MG63 (cell line): ENCODE measurements at places on chromosomes 11 and 22. TPM values are rescaled to one million over a fixed set of nuclear protein-coding genes. Genes with fewer than 3 reads are reported as not detected.

DNA sequence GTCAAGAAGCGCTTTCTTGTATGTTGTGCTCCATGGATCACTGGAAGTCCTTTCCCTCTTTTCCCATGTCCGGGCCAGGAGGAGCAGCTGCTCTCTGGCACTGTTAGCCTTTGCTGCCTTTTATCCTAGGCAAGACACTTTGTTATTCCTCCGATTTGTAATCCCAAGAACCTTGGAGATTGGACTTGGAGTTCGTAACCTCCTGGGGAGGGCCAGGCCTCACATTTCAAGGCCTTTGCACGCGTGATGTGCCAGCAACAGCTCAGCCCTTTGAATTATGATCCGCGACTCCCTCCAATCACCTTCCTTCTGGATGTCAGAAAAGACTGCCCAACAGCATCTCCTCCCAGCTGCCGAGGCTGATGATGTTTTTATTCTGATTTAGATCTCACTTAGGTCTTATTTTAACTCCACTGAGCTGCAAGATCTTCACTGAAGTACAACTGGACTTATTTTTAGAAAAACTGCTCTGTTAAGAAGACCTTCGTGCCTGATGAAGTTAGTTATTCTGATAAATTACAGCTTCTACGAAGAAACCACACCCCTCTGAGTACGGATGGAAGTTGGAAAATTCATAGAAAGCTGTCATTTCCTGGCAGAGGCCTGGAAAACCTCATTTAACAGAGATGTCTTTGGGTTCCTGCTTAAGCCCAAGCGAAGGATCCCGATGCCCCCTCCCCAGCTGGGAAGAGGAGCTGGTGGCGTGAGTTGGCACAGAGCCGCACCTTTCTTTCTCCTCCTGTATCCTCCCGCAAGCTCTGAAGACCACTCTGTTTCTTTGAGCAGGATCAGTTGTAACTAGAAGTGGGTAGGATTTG lies 62.4 kb downstream of the PARVB start:
- DNase-seq: no peak

GRCh38 chr11:10878408-10879214 lies 20.8 kb upstream of the ZBED5 start:
- DNase-seq: no peak

GRCh38 chr22:25741692-25742626 lies at the start of gene MYO18B:
MYO18B (plus strand) TSS chr22:25742188; CDS start chr22:25761093, 18,905 bp downstream.
- no peak for DNase-seq

- DNase-seq: no peak
These were observed 11.4 kb downstream of the BCL9L start for GRCh38 chr11:118914178-118914918.

- DNase-seq: no peak
These were observed 3.6 kb downstream of the CDKN1C start for GRCh38 chr11:2881981-2882375.

- DNase-seq: no peak
These were observed 66.1 kb downstream of the MYO7A start for GRCh38 chr11:77193911-77194830.

GRCh38 chr11:134139303-134139872 lies 70.5 kb downstream of the JAM3 start:
- no peak for DNase-seq

DNA sequence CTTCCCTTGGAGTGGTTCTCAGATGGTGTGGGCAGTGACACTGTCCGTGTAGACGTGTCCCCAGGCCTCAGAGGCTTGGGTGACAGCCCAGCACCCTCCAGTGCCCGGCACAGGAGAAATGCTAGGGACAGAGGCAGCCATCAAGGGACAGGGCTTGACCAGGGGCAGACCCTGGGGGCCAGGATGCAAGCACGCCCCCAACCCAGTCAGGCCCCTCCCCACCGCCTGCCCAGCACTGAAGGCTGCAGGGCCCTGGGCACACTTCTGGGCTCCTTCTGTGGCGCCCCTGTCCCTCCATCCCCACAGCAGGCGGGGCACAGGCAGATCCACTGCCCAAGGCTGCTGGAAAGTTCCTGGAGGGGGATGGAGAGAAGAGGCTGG lies 11.1 kb downstream of the IGF2 start:
- DNase-seq: no peak

- DNase-seq: no peak
These were observed 73.7 kb downstream of the MTMR3 start for GRCh38 chr22:29956680-29957079.

DNA sequence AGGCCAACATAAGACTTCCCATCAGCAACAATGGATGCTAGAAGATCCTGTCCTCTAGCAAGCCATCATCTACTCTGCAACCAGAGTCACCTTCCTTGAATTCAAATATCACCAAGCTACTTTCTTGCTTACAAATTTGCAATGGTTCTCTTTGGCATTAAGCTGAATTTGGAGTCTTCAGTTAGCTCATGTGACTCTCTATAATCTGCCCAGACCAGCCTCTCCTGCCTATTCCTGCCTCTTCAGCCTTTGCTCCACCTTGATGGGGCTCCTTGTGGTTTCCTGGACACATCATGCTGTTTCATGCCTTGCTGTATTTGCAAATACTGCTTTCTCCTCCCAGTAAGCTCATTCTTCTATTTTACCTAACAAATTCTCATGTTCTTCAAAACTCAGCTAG lies 82.3 kb downstream of the RASSF10 start:
- DNase-seq: peak; percentile 11

DNA sequence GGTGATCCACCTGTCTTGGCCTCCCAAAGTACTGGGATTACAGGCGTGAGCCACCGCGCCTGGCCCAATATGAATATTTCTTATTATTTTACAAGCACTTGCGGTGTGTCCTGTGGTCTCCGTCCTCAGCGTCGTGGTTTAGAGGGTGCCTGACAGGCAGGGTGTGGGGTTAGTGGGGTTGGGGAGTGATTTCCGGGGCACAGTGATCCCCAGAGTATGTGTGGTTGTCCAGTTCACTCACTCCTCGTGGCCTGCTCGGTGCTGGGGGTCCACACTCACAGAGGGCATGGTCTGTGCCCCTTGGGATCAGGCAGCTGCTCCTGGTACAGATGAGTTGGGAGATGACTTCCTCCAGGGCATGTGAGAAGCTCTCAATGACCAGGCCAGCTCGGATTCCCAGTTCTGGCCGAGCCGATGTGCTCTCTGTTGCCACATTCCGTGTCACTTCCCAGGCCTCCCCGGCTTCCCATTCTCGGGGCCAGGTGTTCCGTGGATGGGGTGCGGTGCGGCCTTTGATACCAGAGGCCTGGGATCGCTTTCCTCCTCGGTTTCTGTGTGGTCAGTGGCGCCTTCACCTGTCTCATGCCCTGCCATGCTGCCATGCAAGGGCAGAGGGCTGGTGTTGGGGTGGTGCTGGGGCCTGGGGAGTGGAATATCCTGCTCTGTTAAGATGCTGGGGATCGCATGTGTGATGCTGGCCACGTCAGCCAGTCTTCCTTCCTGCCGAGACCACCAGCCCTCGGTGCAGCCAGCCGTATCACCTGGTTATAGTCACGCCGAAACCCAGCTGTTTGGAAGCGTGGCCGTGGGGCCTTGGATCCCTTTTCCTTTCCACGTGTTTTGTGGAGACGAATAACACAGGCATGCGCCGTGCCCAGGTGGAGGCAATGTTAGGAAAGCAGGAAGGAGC lies 39.6 kb downstream of the PARVB start:
- DNase-seq: no peak

- no peak for DNase-seq
These were observed 10.0 kb downstream of the RRP7A start for GRCh38 chr22:42509548-42509947.

GRCh38 chr22:46994983-46995382 lies 232.5 kb downstream of the TBC1D22A start:
- DNase-seq: no peak

DNA sequence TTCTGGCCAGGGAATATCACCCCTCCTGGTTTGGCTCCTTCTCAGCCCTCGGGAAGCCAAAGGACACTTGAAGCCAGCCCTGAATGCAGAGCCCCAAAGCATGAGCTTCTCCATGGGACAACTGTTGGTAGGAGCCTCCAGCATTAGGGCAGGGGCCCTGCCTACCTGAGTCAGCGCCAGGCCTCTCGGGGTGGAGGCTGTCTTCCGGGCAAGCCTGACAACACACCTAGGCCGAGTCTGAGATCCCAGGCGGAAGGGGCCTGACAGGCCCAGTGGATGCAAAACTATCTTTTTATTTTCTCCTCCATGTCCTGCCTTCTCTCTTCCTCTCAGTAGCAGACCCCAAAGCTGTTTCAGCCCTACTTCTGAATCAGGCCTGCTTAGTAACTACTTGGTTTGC lies 27.6 kb downstream of the RCOR2 start:
- no peak for DNase-seq

- no peak for DNase-seq
These were observed 15.2 kb upstream of the ARAP1 start for GRCh38 chr11:72767203-72768062.

GRCh38 chr11:13966486-13966885 lies 4.0 kb downstream of the SPON1 start:
- DNase-seq: no peak

The IFITM10 gene
- 0.03 and 1.8 TPM in 2 replicates for total RNA-seq

The TUB gene
- 19.2 and 23.6 TPM in 2 replicates for total RNA-seq

The BARX2 gene
- not detected in 2 replicates for total RNA-seq

The DEFB131B gene
- total RNA-seq: not detected in 2 replicates

The RIMBP3C gene
- 0.30 and 0.49 TPM in 2 replicates for total RNA-seq

The C11orf97 gene
- total RNA-seq: not detected in 2 replicates

The DDI1 gene
- total RNA-seq: not detected in 2 replicates

The RFPL1 gene
- not detected in 2 replicates for total RNA-seq
